ENCODE measurements at places on chromosomes 13 and 19.

GRCh38 chr19:16142032-16142580 lies 1.4 kb upstream of the HSH2D start:
- no peak for DNase-seq

DNA sequence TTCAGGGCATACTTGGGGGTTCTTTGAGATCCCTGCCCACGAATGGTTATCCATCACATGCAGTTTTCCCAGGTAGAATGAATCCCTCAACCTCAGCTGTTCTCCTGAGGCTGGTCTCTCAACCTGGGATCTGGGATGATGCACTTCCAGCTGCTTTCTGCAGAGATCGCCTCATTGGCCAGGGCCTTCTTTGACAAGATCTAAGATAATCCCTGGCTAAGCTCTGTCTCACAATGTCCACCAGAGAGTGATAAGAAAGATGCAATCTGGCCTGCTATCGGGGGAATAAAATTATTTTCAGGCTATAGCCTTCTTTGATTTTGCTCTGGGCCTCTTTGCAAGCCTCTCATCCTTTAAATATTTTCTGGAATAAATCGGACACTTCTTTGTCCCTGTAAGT lies 1021.1 kb downstream of the EFNB2 start:
- DNase-seq = no peak

- DNase-seq = no peak
These were observed 977.6 kb downstream of the SLITRK5 start for GRCh38 chr13:88648598-88649373.

DNA sequence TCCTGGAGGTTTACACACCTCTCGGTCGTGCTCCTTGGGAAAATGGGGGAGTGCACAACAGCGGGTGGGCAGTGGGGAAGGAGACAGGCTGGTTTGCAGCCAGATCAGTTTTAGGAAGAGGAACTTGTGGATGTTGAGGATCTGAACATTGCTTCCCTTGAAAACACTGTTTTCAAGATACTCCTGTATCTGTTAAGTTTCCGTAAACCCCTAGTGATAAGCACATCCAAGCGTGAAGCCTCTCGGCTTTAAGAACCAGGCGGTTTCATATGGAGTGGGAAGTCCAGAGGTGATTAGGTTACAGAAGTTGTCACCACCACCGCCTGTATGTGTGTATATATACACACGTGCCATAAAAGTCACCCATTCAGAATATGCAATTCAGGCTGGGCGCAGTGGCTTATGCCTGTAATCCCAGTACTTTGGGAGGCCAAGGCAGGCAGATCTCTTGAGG lies 47.4 kb downstream of the SIPA1L3 start:
- DNase-seq = no peak

DNA sequence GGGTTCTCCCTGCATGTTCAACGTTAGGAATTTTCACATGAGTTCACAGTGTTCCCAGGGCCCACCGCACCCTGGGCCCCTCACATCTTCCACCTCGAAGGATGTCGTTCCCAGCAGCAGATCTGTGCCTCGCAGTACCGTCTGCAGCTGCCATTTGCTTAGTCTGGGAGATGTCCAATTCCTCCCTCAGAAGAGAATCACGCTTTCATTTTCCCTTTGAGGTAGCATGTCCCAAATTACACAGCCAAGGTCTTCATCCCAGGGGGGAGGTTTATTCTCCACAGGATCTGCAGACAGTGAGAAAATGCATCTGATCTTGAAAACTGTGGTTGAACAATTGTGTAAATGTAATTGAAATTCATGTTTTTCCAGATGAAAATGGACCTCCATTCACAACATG lies 150.2 kb downstream of the DCT start:
- DNase-seq = no peak

DNA sequence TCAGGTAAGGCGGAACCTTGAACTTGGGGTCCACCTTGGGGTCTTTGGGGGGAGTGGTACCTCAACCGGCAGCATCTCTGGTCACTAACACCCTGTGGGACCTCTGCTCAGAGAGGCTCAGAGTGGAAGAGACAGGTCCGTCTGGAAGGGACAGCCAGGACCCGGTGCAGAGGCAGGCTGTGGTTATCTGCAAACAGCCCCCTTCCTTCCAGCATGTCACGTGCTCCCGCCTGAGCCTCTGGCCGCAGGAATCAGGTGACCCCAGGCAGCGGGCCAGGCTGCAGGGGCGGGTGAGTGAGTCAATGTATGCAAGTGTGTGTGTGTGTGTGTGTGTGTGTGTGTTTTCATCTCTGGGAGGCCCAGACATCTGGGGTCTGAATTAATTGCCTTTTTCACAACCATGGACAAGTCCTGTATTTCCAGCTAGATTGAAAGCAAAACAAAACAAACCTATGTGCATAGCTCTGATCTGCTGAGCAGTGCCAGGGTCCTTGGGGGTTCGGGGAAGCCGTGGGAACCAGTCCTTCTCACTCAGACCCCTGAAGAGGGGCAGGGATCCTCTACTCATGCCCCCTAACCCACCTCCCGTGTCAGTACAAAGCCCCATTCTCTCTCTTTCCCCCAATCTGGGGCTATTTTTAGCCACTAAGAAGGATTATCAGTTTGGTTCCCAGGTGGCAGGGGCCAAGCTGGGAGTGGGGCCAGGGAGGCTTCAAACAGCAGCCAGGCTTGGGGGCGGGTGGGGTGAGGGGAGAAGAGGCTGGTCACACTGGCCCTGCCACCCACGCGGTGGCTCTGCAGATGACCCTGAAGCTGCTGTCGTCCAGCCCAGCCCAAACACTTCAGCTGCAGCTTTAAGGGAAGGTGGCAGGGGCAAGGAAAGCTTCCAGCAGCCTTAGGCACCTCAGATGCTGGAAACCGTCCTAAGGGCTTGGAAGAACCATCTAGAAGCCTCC lies 31.4 kb downstream of the CERS4 start:
- DNase-seq = no peak

- DNase-seq = no peak
These were observed 131.6 kb downstream of the NDFIP2 start for GRCh38 chr13:79612604-79613003.

DNA sequence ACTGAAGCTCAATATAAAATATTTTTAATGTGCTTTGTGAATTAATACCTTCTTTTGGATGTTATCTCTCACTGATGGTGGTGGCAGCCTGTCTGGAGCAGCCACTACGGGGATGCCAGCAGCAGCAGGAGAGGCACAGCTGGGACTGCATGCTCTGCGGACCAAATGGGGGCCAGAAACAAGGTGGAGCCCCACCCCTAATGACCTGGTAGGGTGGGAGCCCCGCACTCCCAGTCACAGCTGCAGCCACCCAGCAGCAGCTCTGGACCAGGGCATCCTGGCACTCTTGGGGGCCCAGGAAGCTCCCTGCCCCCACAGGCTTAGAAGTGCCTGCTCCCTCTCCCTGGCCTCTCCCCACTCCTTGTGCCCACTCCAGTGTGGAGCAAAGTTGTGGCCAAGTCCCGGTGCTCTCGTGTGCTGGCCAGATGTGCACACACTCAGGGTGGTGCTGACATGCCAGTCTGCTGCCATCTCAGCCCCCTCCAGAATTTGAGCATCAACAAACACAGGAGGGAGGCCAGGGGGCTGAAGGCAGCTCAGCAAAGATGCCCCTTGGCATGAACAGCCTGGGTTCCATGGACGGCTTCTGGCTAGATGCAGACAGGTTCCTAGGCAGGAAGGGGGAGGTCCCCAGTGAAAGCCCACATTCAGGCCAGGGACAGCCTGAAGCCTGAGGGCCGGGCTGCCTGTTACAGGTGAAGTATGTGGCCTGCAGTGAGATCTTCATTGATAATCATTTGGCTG lies 696.7 kb upstream of the SLITRK5 start:
- DNase-seq = no peak

DNA sequence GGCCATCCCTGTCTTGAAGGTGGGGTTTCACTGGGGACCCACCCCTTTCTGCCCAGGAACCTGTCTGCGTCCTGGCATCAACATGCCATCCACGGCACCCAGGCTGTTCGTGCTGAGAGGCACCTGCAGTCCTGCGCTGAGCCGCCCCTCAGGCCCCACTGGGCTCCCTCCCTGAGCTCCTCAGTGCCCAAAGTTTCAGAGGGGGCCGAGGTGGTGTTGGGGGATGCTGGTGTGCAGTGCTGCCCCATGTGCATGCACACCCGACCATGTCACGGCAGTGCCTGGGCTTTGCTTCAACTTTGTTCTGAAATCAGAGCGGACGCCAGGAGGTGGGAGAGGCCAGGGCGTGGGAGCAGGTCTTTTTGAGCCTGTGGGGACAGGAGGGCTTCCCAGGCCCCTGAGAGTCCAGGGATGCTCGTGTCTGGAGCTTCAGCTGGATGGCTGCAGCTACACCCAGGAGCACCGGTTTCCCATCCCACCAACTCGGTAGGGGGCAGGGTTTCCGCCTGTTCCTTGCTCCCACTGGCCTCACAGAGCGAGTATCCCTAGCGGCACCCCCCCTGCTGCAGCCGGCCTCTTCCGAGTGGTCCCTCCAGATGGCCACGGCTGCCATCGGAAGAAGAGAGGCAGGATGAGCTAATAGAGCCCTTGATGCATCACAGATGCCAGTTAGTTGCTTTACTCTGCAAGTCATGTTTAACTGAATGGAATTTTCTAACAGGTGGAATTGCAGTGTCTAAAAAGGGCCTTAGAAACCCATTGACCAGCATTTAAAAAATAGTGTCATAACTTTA lies 44.0 kb downstream of the WDFY2 start:
- DNase-seq = no peak

DNA sequence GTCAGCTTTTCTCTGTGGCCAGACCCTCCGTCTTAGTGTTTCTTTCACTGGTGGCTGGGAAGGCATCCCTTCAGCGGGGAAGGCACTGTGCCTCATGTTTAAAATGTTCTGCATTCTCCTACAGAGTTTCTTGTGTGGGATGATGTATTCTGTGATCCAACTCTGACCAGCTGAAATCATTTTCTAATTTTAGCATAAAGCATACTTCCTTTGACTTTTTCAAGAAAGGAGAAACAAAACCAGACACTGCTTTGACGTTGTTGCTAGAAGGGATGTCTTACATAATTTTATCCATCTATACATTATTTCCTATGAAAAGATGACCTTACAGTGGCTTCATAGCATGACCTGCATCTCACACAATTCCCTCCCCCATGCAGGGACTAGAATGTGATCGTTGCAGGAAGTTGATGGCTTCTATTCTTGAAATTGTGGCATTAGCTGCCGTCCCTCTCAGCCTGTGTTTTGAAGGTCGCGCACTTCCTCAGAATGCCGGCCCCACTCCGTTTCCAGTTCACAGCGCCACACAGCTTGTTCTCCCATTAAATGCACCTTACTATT lies 38.6 kb upstream of the TEX29 start:
- no peak for DNase-seq

- DNase-seq = no peak
These were observed 31.7 kb downstream of the INSR start for GRCh38 chr19:7262470-7262869.

DNA sequence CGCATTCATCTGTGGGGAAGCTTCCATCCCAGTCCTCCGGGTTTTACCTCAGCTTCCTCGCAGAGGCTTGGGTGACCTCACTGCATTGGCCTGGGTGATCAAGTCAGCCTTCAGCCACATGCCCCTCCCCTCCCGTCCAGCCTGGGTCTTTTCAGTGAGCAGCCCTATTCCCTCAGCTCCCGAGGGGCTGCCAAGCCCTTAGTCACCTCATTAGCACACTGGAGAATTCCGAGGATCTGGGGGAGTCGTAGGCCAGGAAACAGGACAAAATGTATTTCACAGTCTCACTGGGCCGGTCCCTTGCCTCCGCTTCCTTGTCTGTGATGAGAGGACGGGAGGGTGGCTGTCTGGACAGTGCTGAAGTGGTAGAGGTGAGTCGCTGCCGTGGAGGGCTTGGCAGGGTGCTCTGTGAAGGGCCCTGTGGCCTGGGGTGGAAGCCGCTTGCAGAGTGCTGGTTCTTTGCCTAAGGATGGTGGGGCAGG lies 19.9 kb downstream of the KDM4B start:
- no peak for DNase-seq

DNA sequence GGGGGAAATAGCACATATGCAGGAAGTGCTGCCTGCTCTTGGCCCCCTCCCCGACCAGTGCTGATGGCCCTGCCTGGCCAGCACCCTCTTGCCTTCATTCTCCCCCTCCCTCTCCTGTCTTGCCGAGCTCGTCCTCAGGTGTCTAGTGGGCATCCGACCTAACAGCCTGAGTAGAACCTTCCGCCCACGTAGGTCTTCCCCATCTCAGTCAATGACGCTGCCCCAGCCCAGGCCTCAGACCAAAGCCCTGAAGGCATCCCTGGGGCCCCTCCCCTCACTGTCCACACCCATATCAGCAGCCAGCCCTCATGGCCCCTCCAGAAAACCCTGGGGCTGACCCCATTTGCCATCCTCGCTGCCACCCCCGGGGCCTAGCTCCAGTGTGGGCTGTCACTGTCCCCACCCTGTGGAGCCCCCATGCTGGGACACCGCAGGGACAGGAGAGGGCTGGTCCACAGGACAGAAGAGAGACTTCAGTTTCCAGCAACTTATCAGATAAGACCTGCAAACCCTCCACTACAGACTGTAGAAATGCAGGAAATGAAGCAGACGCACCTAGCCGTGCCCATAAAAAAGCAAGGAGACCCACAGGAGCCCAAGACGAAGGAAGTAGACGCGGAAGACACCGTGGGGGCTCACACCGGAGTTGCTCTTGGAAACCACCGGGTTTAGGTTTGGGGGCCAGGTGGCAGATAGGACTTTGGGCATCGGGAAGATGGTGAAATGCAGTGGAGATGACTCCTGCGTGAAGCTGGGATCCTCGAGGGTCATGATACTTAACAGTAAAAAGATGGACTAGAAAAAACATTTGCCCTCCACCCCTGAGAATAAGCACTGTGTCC lies 38.3 kb downstream of the AP1M1 start:
- no peak for DNase-seq

- no peak for DNase-seq
These were observed 38.8 kb upstream of the GPI start for GRCh38 chr19:34325981-34326787.

- no peak for DNase-seq
These were observed 27.7 kb upstream of the MBNL2 start for GRCh38 chr13:97194479-97194878.

- DNase-seq = no peak
These were observed 685 bp downstream of the VWA8 start for GRCh38 chr13:41960211-41960636.

DNA sequence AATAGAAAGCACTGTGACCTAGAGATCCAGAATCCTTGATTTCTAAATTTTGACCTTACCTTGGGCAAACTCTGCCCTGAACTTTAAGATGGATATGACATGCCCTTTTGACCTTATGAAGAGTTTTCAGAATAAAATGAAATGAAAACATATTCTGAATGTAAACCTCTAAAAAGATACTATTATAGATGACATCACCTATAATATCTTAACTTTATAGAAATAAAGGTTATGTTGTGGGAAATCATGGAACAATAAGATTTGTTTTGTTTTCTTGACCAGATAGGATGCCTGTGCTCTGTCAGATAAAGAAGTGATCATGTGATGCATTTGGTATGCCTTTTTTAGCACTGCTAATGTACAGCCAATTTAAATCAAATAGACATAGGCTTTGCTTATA lies 13.1 kb upstream of the LPAR6 start:
- no peak for DNase-seq

- no peak for DNase-seq
These were observed 3.5 kb downstream of the SSBP4 start for GRCh38 chr19:18422530-18423191.

- no peak for DNase-seq
These were observed 726.2 kb upstream of the SGCG start for GRCh38 chr13:22454586-22454985.

Measured in NCI-H748 treated with DMSO at 0.1 percent for 48 hours (cell line).